ENCODE measurements at places on chromosomes 3 and 15. TPM values are rescaled to one million over a fixed set of nuclear protein-coding genes. Genes with fewer than 3 reads are reported as not detected.

The SAMMSON gene
- total RNA-seq: 3.4 TPM

GRCh38 chr3:147411815-147412241 is 2.7 kb downstream of the ZIC1 start:
- peaks cover 51% of the 10 kb centered on the region for H3K4me1 ChIP-seq
- H3K27ac ChIP-seq: no peak overlapping the region
- H3K36me3 ChIP-seq: no peaks in the 10 kb centered on the region
- DNase-seq: no peak

DNA sequence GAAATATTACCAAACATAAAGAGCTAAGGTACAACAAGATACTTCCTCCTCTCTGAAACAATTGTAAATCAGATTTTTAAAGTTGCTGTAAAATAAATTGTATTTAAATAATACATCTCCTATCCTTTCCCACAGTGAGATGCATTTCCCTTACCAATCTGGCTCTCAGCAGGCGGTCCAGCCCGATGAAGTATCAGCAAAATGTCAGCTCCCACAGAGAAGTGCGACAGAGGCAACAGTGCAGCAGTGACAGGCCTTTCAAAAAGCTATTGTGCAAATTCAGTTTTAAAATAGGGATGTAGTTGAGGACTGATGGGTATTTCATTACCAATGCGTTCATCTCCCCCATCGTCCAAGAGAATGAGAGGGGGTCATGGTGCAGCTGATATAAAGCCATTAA is 733.2 kb upstream of the GOLIM4 start:
- no peak overlapping the region for H3K4me3 ChIP-seq
- no peaks in the 10 kb centered on the region for H3K4me1 ChIP-seq
- H3K36me3 ChIP-seq: no peaks in the 10 kb centered on the region
- no peaks in the 10 kb centered on the region for H3K27me3 ChIP-seq
- no peak for DNase-seq

GRCh38 chr15:101168463-101168824 is 83.4 kb downstream of the CHSY1 start:
- peak overlapping the region; percentile 95 for H3K27ac ChIP-seq
- peaks cover 68% of the 10 kb centered on the region for H3K4me1 ChIP-seq
- peak overlapping the region; percentile 59 for H3K4me3 ChIP-seq
- peak; percentile 48 for DNase-seq
- no peaks in the 10 kb centered on the region for H3K36me3 ChIP-seq

The ZMYND10 gene
- not detected for total RNA-seq

DNA sequence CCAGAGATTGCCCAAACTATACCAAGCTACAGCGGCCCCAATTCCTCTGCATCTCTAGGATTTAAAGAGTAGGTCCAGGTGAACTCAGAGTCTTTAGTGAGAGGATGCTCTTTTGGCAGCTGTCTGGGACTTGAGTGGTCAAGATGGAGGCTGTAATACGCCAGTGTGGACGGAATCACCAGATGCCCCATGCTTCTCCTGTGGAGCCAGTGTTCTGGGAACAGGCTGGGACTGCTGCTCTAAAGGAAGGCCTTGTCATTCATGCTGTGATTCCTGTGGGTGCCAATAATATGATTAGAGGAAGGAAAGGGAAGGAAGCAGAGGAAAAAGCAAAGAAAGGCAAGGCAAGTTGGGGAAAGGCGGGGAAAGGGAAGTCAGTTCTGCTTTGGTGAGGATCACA is 17.4 kb upstream of the NOX5 start:
- no peak for DNase-seq
- no peak overlapping the region for H3K27ac ChIP-seq
- no peaks in the 10 kb centered on the region for H3K36me3 ChIP-seq
- no peak overlapping the region for H3K4me3 ChIP-seq
- no peaks in the 10 kb centered on the region for H3K27me3 ChIP-seq
- peaks cover 9% of the 10 kb centered on the region for H3K4me1 ChIP-seq

DNA sequence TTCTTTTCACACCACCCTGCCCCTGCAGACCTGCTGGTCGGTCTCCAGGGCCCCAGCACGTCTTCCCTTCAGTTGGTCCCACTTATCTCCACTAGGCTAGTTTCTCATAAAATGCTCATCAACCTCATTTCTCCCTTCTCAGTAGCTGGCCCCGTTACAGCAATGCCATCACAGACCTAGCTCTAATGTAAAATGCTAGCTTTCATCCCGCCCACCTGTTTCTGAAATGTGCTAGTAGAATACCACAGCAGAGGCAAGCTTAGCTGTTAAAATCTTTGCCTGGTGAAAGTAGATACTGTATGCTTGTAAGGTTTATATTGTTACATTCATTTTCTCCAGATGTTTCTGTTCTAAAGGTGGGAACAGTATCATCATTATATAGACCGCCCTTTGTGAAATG is 13.1 kb downstream of the MKRN2OS start:
- no peaks in the 10 kb centered on the region for H3K4me1 ChIP-seq
- H3K27me3 ChIP-seq: no peaks in the 10 kb centered on the region
- H3K4me3 ChIP-seq: no peak overlapping the region
- H3K27ac ChIP-seq: no peak overlapping the region
- H3K36me3 ChIP-seq: peaks cover 15% of the 10 kb centered on the region

- no peak overlapping the region for H3K4me3 ChIP-seq
- no peak for DNase-seq
- H3K4me1 ChIP-seq: no peaks in the 10 kb centered on the region
- H3K36me3 ChIP-seq: no peaks in the 10 kb centered on the region
These were observed 138.9 kb upstream of the FRMD4B start for GRCh38 chr3:69524816-69525215.

DNA sequence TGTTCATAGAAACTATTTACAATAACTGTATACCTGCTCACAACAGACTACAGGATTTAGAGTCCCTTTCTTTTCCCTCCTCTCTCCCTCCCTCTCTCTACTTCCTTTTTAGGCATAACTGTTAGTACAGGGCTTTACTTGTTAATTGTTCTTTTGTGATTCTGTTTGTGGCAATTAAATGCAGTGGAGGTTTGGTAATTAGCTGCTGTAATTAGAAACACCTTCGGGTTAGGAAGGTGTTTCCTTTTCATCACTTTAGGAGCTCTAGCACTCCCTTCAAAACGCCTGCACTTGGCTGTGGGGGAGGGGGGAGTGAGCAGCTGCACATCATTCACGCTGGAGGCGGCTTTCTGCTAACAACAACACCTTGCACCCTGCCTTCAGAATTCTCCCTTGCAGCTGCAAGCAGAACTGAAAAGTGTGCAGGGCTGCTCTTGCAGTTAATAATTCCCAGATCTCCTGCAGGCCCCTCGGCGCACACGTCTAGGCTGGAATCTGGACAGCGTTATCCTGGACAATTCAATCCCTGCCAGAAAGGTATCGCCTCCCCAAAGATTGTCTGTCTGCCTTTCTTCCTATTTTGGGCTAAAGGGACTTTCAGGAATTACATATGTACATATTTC is 242.6 kb upstream of the RGMA start:
- no peak for DNase-seq
- no peak overlapping the region for H3K27ac ChIP-seq
- H3K27me3 ChIP-seq: no peaks in the 10 kb centered on the region
- H3K4me3 ChIP-seq: no peak overlapping the region

- no peaks in the 10 kb centered on the region for H3K27me3 ChIP-seq
- peaks cover 6% of the 10 kb centered on the region for H3K4me1 ChIP-seq
- peak overlapping the region; percentile 94 for H3K27ac ChIP-seq
- peak overlapping the region; percentile 80 for H3K4me3 ChIP-seq
These were observed 5.1 kb downstream of the MECOM start for GRCh38 chr3:169658311-169658931.

DNA sequence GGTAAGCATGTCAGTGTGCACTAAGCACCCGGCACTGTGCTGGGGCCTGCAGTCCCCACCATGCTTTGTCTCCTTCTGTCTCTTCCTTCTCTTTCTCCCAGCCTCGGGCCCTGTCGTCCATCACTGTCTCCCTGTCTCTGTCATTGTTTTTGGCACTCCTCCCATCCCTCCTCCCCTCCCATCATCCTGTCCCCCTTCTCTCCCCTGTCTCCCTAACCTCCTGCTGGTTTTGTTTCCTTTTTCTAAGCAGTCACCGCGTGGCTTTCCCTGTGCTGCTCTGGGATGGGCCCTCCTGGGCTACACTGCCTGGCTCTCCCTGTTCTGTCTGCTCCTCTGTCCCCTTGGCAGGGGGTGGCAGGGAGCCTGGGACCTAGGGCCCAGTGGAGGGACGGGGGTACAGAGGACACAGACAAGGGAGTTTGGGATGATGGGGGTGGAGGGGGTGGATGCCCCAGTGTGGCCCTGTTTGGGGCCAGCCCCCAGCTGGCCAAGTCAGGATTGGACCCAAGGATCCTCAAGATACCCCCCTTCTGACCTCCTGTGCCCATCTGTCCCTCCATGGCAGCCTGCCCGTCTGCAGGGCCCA is 5.7 kb downstream of the CHST13 start:
- no peaks in the 10 kb centered on the region for H3K36me3 ChIP-seq
- DNase-seq: no peak
- no peaks in the 10 kb centered on the region for H3K27me3 ChIP-seq
- no peak overlapping the region for H3K4me3 ChIP-seq
- H3K27ac ChIP-seq: no peak overlapping the region
- no peaks in the 10 kb centered on the region for H3K4me1 ChIP-seq

DNA sequence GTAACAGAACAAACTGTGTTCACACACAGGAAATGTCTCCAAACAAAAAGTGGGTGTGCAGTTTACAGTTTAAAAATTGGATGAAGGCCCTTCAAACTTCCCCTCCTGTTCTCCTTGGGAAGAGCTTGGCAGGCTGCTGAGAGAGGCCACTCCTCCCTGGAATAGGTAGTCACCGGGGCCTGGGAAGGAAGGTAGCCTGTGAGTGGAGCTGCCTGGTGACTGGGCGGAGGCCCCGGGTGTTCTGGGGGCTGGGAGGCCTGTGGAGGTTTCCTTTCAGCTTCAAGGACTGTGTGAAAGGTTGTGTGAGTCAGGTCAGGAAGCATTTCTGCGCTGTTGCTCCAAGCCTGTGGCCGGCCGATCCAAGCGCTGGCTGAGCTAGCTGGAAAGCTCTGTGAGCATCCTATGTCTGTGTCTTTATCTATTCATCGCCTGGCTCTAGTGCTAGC is 14.1 kb downstream of the SLCO3A1 start:
- peak overlapping the region; percentile 64 for H3K27ac ChIP-seq
- H3K27me3 ChIP-seq: no peaks in the 10 kb centered on the region
- DNase-seq: peak; percentile 55
- peaks cover 57% of the 10 kb centered on the region for H3K4me1 ChIP-seq
- no peaks in the 10 kb centered on the region for H3K36me3 ChIP-seq

DNA sequence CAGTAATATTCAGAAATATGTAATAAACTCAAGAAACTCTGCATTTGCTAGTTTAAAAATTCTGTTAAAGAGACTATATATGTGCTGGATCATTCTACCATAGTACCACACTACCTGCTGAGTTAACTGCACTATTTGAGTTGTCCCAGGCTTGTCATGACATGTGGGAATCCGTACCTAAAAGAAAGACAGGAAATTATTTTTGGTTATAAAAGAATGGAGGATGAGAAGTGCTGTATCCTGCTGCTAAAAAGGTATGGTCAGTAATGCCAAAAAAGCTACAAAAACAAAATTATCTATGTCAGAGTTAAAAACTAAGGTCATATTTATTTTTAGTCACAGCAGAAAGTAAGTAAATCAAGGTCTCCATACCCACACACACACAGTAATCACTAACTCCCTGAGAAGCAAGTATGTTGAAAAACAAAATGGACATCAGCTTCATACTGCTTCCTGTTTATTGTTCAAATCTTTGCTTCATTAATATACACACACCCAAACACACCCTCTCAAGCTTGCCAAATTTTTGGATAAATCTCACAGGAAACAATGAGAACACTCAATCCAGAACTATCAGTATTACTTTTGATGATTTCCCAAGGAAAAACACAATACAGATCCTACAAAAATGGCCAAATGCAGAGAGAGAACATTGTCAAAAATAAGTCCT is 33.7 kb downstream of the DENND6A start:
- H3K4me3 ChIP-seq: no peak overlapping the region
- H3K4me1 ChIP-seq: no peaks in the 10 kb centered on the region
- peaks cover 30% of the 10 kb centered on the region for H3K36me3 ChIP-seq
- no peak overlapping the region for H3K27ac ChIP-seq

GRCh38 chr3:5630406-5630805 is 442.9 kb downstream of the EDEM1 start:
- H3K27ac ChIP-seq: no peak overlapping the region
- no peak for DNase-seq
- no peaks in the 10 kb centered on the region for H3K4me1 ChIP-seq
- H3K36me3 ChIP-seq: no peaks in the 10 kb centered on the region
- H3K4me3 ChIP-seq: no peak overlapping the region
- H3K27me3 ChIP-seq: no peaks in the 10 kb centered on the region

DNA sequence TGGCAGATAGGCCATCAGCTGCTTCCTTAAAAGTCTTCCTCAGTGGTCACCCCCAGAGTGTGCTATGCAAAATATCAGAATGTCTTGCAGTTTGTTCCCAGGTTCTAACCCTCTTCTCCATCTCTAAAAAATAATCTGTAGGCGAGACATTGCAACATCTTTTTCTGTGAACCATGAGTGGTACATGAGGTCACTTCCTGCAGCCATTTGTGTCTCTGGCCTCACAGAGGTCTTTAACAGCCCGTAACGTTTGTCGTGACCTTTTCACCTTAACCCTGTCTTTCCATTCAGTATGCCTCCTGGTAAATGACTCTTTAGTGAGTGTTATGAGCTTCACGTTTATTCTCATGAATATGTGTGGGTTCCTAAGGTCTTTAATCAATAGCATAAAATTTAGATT is 145.4 kb downstream of the KLHL25 start:
- H3K27me3 ChIP-seq: no peaks in the 10 kb centered on the region
- peaks cover 12% of the 10 kb centered on the region for H3K36me3 ChIP-seq
- DNase-seq: no peak
- no peak overlapping the region for H3K4me3 ChIP-seq
- H3K27ac ChIP-seq: peak overlapping the region; percentile 66
